A549 treated with AZD2906 at 1 μM for 4 hours (cell line): ENCODE measurements at places on chromosomes 12 and 14. TPM values are rescaled to one million over a fixed set of nuclear protein-coding genes. Genes with fewer than 3 reads are reported as not detected.

Gene SIRT4
- 0.41 to 0.98 TPM (median 0.71 TPM) in 5 replicates for total RNA-seq

Gene SDS
- total RNA-seq = 0.49 to 1.8 TPM (median 1.6 TPM) in 5 replicates

Gene IL31
- not detected in 5 replicates for total RNA-seq

Gene HOXC10
- 2.2 to 3.3 TPM (median 3.0 TPM) in 5 replicates for total RNA-seq

Gene KLHL33
- 0.01 to 0.03 TPM (median 0.02 TPM) in 4 of 5 replicates, not detected in the other for total RNA-seq

Gene ACSM4
- not detected in 5 replicates for total RNA-seq

Gene GSC
- 0.29 to 0.49 TPM (median 0.33 TPM) in 5 replicates for total RNA-seq

Gene KRT6C
- not detected in 5 replicates for total RNA-seq

Gene OR10AD1
- not detected in 5 replicates for total RNA-seq

Gene ACSS3
- total RNA-seq = 0.03 TPM in 1 of 5 replicates, not detected in the others

Gene FITM1
- total RNA-seq = 0.10 to 0.13 TPM in 2 of 5 replicates, not detected in the others
